ENCODE measurements at places on chromosomes 5 and 9.

GRCh38 chr5:107257885-107258520, 412.7 kb downstream of the EFNA5 start:
- no peak for DNase-seq

DNA sequence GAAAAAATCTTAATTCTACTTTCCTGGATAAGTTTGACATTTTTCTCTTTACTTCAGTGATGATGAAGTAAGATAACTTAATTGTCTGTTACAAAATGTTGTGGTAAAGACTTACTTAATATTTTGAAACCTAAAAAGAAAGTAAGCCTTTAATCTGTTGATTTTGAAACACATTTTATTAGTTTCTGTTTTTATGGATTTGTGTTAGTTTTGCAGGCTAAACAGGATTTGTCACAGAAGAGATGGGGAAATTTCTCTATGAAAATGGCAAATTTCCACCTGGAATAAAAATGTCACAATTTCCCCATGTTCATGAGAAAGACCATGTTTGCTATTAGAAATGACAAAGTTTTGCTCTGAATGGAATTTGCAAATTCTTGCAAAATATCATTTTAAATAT, 237.1 kb downstream of the RFX3 start:
- no peak for DNase-seq

DNA sequence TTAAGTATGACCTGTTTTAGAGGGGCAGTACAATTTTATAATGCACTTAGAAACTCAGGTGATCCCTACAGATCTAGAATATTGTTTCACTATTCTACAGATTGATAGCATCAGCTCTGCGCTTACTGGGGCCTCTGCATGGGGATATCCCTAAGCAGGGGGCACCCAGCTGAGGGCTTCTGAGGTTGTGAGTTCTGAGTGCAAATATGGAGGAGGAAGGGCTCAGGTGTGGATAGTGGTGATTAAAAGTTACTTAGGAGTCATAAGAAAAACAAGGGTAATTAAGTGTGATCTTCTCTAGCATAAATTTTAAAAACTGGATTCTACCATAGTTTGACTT, 274.4 kb downstream of the EFNA5 start:
- no peak for DNase-seq

- no peak for DNase-seq
Observed at GRCh38 chr5:142929587-142929986, 159.4 kb downstream of the ARHGAP26 start.

- DNase-seq = peak; percentile 34
Observed at GRCh38 chr5:115098041-115098702, 71.5 kb downstream of the TRIM36 start.
